ENCODE measurements at places on chromosomes 11 and 22.

- DNase-seq = no peak
Observed at GRCh38 chr11:33325451-33325850, 68.3 kb downstream of the HIPK3 start.

DNA sequence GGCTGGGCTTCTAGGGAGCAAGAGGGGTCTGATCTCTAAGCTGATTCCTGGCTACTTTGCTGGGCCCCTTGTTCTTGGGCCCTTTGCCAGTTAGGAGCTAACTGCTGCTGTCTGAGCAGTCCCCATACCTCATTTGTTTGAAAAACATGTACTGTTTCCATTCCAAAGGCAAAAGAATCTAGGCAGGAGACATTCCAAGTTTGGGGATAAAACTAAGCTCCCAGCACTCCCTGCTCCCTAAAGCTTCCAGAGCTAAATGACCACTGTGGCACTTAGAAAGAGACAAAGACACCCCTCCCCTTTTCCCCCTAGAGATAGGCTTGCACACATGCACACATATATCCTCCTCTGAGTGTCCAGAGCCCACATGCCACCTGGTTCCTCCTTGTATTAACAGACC lies 22.7 kb upstream of the RRM1 start:
- no peak for DNase-seq

DNA sequence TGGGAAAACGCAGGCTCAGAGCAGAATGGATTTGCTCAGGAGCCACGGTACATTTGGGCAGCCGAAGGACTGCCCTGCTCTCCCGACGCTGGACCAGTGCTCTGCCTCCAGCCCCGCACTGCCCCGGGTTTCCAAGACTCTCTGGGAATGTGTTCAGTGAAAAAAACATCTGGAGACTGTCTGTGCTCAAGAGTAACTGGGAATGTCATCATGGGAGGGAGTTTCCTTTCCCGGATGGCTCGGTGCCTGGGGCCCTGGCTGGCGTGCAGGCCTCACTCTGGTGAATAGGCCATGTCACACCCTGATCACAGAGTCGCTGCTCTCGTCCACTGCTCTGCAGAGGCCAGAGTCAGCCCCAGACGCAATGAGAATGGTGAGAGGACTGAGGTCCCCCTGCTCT lies 9.8 kb upstream of the APOL6 start:
- DNase-seq = no peak

DNA sequence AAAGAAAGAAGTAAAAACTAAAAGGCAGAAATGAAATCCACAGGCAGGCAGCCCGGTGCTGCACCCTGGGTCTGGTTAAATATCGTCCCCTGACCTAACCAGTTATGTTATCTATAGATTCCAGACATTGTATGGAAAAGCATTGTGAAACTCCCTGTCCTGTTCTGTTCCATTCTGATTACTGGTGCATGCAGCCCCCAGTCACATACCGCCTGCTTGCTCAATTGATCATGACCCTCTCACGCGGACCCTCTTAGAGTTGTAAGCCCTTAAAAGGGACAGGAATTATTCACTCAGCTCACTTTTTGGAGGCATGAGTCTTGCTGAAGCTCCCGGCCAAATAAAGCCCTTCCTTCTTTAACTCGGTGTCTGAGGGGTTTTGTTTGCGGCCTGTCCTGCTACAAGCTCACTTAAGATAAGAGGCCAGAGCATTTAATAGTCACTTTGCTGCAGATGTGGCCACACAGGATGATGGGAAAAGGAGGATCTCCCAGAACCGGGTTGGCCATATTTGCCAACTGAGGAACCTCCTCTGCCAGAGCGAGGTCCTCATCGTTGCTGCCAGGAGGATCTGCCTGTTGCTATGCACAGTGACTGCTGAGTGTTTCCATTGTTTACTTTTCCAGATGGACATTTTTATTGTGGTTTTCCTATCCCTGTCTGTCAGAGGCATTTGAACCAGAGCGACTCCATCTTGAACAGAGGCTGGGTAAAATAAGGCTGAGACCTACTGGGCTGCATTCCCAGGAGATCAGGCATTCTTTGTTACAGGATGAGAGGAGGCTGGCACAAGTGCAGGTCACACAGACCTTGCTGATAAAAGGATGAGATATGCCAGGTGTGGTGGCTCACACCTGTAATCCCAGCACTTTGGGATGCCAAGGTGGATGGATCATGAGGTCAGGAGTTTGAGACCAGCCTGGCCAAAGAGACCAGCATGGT lies 10.2 kb downstream of the C11orf96 start:
- DNase-seq = no peak

DNA sequence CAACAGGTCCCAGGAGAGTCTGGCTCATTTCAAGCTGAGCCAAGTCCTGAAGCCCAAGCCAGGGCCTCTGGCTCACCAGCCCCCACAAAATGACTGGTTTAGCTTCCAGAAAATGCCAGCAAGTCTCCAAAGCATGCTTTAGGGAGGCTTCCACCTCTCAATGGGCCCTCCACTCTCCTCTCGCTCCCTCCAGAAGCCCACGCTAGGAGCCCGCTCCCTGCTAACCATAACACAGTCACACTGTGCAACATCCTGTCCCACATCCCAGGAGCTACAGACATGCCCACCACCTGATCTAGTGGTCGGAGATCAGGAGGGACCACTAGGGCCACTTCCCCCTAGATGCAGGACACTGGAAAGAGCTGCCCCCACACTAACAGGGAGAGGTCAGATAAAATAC lies 6.9 kb downstream of the SULT4A1 start:
- no peak for DNase-seq

DNA sequence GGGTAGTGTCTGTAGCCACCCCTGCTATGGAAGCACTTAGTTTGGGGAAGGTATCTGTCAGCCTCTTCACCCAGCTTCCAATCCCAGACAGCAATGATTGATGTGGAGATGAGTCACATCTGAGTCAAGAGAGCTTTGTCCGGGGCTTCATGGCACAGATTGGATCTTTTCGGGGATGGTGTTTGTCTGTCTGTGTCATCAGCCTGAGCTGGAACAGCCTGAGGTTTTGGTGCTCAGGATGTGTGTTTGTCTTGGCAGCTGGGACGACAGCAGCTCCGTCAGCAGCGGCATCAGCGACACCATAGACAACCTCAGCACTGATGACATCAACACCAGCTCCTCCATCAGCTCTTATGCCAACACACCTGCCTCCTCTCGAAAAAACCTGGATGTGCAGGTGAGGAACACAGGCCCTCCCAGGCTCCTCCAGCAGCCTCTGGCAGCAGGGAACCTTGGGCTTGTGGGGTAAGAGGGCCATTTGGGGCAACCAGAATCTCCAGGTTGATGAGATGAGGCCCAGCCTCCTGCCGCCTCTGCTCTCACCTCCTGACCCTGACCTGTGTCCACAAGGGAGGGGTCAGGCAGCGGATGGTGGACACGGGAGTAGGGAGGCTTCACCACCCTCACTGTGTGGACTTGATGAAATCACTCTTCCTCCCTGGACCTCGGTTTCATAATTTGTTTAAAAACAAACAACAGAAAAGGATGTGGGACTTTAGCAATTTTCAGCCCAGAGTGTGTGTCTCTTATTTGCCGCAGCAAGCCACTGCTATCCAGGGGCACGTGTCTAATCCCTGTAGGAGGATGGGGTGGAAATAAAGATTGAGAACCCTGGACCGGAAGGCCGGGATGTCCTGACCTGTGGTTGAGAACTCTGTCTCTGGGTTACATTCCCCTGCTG lies 124.3 kb downstream of the DBX1 start:
- DNase-seq = no peak

DNA sequence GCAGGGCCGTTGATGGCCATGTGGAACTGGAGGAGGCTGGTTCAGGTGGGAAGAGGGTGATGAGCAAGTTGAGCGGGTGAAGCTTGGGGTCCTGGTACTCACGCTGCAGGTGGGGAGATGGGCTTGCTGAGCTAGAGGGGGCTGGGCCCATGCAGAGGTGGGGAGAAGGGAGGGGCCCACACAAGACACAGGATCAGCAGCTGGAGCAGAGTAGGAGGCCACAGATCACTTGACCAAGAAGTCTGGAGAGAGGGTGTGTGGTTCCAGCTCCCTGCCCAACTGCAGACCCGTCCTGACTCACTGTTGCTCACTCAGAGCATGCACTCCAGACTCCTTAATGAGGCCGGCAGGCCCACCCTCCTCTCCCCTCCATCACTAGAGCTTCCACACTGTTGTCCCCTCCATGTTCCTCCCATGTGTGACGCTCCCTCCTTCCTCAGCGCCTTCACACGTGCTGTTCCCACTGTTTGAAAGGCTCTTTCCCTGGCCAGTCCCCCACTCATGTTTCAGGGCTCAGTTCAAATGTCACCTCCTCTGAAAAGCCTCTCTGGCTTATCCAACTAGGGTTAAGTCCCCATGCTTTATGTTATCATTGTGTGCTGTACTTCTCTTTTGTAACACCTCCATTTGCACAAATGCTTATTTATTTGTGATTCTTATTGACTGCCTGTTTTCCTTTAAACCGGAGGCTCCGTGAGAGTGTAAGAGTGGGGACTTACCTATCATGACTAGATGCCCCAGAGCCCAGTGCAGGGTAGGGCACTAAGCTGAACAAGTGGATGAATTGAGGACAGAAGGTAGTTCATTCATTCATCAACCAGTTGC lies 2.3 kb downstream of the CCDC86 start:
- no peak for DNase-seq

- DNase-seq = no peak
Observed at GRCh38 chr22:43574738-43575137, 162.9 kb downstream of the MPPED1 start.

GRCh38 chr22:39081016-39081415 lies 3.9 kb downstream of the APOBEC3G start:
- no peak for DNase-seq

DNA sequence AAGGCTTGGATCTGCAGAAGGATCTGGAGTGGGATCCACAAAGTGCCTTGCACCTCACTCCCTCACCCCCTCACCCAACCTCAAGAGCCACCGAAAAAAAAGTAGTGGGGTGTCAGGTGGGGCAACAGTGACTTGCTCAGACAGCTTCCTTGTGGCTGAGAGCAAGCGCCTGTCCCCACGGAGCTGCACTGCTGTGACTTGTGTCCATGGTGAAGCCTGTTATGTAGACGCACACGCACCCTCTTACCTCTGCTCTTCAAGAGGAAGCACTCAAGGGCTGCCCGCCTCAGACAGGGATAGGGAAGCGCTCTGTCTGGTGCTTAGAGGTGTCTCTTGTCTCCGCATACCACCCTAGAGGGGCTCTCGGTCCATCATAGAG lies 1.2 kb downstream of the DRD2 start:
- no peak for DNase-seq

DNA sequence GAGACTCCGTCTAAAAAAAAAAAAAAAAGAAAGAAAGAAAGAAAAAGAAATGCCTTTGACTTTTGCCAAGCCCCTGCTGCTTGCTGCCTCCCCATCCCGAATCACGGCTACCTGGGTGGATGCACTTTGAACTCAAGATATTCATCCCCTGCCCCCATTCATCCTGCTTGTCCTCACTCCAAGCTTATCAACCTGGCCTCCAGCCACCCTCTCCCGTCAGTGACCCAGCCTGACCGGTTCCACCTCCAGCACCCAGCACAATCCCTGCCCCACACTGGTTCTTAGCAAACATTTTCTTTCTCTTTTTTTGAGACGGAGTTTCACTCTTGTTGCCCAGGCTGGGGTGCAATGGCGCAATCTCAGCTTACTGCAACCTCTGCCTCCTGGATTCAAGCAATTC lies 44.4 kb downstream of the CYTH4 start:
- no peak for DNase-seq

DNA sequence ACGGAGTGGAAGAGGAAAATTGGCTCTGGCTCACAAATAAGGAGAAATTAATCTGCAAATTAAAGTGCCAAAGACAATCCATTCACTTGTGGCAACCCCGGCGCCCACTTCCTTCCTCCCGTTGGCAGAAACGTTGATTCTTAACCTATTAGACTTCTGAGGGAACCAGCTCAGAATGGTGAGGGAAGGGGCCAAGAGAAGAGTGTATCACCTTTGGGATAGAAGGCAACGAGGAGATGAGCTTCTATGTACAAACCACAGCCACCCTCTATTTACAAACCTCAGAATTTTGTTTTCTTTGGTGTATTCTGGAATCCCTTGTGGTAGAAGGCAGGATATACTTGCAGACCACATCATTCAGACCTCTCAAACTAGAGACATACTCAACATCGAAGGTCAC lies 1.1 kb downstream of the MB start:
- DNase-seq = no peak

DNA sequence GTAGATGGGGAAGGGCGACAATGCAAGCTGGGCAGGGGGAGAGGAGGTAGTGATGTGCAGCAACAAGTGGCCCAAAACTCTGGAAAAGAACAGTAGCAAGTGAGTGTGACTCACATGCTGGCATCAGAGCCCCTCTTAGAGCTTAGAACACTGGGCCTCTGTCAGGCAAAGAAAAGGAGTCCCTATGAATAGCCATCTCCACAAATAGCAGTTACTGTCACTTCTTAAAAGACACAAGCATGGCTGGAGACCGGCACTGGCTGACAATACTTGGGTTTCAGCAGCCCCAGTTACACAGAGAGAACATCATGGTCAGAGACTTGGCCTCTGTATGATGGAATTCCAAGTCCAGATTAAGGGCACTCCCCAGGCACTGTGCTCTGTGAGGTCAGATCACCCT lies 58.2 kb downstream of the PRCP start:
- no peak for DNase-seq

GRCh38 chr11:46006418-46007070 lies 84.1 kb downstream of the LARGE2 start:
- DNase-seq = peak; percentile 13

DNA sequence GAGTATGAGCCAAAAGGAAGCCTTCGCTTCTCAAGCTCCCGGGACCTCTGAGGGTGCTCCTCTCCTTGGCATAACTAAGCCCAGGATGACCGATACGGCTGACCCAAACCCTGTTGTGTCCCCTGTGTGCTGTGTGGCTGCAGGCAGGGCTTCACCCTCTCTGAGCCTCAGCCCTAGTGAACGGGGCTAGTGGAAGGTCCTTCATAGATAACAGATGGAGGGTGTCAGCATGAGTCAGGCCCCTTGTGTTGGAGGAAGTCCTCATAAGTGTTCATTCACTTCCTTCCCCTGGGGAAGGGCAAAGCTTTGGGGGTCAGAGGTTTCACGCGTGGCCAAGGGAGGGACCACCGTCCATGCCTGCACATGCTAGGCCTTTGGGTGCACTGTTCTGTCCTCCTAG lies 21.5 kb downstream of the SHISAL1 start:
- DNase-seq = no peak

- DNase-seq = no peak
Observed at GRCh38 chr22:25970374-25970911, 198.8 kb upstream of the SEZ6L start.
